ENCODE measurements at places on chromosomes 5 and 9.

GRCh38 chr9:4175846-4176245 is 124.0 kb downstream of the GLIS3 start:
- no peak for DNase-seq

DNA sequence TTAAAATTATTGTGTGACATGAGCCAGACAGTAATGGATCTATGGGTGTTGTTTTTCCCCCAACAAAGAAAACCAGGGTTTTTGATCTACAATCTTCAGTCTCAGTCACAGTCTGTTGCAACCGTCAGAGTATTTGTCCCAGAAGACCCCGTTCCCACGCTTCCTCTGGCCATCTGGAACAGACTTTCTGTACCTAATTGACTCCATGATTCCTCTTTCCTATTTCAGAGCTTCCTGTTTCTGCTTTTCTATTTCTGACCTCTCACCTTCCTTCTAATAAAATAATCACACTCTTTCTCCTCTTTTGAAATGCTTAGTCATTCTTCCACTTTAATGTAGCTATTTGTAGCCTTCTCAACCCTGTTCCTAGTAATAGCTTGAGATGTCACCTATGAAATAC is 1044.8 kb downstream of the DTWD2 start:
- DNase-seq: no peak

GRCh38 chr9:98403715-98404114 is 148.3 kb upstream of the TBC1D2 start:
- DNase-seq: no peak

DNA sequence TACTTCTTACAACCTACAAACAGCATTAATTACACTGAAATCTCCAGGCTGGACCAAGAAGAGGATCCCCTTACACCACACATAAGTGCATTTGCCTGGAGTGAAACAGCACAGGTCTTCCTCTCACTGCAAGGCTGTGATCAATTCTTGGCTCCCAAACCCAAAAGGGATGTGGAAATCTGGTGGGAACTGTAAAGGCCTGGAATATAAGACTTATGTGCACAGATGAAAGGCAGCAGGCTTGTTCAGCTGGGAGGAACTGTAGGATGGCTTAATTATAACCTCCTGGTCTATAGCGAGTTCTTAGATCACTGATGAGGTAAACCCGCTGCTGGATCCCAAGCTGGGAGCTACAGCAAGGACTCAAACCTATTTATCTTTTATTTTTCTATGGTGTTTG is 182.9 kb upstream of the TNC start:
- no peak for DNase-seq

DNA sequence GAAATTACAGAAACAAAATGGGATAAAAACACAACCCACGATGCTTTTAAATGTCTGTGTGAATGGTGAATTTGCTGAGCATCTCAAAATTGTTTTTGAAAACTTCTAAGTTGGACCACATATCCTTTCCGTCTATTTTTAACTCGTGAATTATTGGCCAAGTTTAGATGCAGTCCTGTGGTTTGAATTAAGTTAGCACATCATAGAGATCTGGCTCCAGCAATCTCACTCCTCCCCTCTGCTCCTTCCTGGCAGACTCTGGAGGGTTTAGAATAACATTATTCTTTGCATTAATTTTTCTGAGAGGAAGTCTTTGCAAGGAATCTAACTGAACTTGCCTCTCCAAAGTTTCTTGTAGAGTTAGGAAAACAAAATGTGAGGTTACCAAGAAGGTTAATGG is 14.5 kb upstream of the ANKRD55 start:
- DNase-seq: no peak

- DNase-seq: no peak
Observed at GRCh38 chr5:174229068-174229467, 183.6 kb downstream of the NSG2 start.

DNA sequence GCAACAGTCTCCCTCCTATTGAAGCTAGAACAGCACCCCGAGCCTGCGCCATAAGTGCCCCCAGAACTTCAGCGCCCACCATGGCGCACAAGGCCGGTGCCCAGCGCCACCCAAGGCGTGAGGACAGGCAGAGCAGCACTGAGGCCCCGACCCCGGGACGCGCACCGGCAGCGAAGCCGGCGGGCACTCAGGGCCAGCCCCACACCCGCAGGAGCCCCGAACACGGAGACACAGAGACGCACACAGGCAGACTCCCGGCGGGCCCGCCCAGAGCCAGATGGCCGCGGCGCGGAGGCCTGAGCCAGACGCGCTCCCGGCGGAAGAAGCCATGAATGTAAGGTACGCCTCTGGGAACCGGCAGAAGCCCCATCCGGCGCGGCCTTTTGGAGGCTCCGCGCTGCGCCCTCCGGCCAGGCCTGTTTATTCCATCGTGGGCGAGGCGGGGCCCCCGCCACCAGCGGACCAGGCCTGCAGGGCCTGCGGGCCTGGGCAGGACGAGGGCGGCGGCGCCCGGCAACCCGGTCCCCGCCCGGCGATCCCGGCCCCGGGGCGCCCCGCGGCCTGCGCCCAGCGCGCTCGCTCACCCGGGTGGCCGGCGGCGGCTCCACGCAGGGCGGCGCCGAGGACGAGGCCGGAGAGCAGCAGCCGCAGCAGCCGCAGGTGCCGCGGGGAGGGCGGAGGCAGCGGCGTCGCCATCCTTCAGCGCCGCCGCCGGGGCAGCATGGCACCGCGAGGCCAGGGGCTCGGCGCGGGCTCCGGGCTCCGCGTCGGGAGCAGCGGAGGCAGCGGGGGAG is 486 bp downstream of the NPDC1 start:
- DNase-seq: no peak

GRCh38 chr9:89010526-89011111 is 19.4 kb downstream of the S1PR3 start:
- no peak for DNase-seq

DNA sequence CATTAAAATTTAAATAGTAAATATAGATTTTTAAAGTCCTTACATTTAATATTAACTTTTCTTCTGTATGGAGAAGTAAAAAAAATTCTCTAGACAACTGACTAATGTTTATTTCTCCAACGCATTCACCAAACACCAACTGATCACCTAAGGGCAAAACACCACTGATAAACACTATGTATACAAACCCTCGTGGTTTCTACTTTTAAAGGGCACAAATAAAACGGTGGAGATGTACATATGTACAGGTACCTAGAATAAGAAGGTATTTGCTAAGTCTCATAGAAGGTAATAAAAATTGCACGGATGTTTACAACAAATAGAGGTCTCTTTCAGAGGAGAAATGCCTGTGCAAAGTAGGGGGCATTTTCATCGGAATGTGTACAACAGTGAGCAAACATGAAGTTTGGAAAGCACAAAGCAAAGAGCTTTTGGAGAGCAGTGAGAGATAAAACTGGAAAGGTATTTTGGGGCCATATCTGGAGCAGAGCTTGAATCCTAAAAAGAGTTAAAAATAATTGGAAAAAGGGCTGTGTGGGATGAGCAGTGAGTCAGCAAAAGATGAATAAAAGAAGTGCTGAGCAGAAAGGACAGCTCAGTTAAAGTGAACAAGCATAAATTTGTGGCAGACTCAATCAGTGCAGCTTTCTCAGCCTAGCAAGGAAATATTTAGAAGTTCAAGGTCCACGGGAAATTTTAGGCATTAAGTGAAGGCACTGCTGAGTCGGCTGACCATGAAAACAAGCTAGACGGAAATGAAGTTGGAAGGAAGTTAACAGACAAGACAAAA is 160.0 kb downstream of the TMEM161B start:
- DNase-seq: no peak

DNA sequence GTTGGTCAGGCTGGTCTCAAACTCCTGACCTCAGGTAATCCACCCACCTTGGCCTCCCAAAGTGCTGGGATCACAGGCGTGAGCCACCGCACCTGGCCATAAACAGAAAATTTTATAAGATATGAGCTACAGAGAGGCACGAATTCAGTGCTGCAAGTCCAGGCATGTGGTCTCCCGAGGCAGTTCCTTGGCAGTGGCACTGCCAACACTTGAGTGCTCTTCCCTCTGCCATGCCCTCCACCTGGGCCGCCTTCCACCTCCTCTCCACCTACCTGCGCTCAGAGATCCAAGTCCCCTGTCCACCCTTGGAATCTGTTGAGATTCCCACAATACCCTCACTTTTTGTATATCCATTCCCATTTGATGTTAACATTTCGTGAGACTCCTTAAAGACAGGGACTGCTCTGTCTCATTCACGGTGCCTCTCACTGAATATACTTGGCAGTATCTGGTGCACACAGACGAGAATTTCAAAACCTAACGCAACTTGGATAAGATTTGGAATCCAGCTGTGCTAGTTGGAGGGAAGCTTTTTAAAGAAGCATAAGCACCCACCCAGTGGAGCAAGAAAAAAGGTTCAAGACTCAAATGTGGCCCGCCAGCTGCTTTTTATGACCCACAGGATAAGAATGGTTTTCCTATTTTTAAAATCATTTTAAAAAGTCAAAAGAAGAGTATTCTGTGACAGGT is 68.3 kb downstream of the DCP2 start:
- no peak for DNase-seq

DNA sequence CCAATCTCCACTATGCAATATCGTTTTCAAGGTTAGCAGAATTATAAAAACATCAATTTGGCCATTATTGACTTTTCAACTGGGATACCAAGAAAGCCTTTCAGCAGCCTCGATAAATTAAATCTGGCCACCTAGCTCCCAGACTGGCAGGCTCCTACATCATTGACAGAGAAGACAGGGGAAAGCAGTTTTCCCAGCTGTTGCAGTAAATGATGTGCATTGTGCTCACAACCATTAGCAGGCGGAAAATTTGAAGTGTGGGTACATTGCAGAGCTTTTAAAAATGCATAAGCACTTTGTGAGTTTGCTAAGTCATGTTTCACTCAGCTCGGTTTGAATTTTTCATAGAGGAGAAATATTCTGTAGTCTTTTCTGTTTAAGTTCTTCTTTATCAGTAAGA is 297.9 kb downstream of the KCTD16 start:
- DNase-seq: no peak

- no peak for DNase-seq
Observed at GRCh38 chr5:83487155-83487554, 15.6 kb downstream of the VCAN start.

- no peak for DNase-seq
Observed at GRCh38 chr5:35316611-35317274, 86.5 kb upstream of the PRLR start.

DNA sequence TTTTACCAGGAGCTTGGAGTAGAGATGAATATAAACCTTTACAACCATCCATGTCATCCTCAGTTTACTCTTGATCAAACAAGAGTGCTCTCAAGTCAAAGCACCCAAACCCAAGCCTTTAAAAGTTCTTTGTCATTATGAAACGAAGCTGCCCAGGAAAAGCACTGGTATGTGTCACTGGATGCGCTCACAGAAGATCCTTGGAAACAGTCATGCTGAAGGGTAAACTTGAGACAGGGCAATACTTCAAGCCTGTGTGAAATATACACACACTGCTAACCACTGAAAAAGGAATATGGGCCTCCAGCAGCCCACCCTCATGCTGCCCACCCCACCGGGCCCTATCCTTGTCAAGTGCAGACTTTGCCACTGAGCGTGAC is 84.5 kb downstream of the PRRT1B start:
- DNase-seq: no peak

- no peak for DNase-seq
Observed at GRCh38 chr5:160448886-160449285, 27.2 kb downstream of the PTTG1 start.

- no peak for DNase-seq
Observed at GRCh38 chr5:37090781-37091180, 158.4 kb downstream of the CPLANE1 start.

GRCh38 chr5:177300951-177301350 is 2.6 kb downstream of the RAB24 start:
- DNase-seq: no peak

DNA sequence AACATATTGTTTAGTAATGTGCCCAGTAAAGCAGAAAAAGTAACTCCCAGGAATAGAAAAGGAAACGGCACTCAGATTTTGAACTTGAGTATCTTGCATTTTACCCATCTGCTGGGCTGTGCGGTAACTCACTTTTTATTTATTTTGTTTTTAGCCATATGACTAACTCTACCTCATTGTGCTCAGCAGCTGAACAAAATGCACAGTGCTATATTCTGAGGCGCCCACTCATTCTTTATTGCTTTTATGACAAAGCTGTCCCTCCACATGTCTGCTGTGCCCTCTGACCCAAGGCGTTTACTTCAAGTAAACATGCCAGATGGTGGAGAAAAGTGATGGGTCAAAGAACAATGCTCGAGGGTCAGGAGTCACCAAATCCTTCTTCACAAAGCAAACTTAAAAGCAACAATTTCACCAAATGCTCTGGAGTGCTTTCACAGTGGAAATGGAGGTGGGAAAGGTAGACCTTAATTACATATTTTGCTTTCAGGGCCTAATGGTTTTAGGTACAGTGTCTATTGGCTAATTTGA is 215.2 kb upstream of the ELAVL2 start:
- no peak for DNase-seq

DNA sequence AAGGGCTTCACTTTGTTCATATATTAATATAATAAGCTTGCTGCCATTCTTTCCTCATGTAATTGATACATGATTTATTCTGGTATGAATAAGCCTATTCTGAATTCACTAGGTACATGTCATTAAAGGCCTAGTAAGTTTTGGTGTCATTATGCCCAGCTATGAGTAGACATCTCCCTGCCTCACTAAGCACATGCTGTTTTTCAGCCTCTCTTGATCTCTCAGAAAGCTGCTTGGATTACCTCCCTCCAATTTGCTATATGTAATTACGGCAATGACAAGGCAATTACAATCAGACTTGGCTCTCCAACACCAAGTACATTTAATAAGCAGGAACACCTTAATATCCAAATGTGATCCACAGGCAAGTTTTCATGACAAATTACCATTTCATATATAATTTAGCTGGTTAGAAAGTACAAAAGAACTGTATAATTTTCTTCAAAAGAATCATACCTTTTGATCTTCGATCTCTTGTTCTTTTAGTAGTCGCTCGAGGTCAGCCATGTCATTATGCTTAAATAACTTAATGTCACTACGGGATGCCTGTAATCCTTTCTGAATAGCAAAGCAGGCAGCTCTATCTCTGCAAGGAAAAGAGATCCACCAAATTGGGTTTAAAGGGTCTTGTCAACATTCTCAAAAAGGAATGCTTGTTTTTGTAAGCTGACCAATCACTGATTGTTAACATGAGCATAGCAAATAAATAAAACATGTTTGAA is 56.3 kb downstream of the SPTLC1 start:
- DNase-seq: no peak

DNA sequence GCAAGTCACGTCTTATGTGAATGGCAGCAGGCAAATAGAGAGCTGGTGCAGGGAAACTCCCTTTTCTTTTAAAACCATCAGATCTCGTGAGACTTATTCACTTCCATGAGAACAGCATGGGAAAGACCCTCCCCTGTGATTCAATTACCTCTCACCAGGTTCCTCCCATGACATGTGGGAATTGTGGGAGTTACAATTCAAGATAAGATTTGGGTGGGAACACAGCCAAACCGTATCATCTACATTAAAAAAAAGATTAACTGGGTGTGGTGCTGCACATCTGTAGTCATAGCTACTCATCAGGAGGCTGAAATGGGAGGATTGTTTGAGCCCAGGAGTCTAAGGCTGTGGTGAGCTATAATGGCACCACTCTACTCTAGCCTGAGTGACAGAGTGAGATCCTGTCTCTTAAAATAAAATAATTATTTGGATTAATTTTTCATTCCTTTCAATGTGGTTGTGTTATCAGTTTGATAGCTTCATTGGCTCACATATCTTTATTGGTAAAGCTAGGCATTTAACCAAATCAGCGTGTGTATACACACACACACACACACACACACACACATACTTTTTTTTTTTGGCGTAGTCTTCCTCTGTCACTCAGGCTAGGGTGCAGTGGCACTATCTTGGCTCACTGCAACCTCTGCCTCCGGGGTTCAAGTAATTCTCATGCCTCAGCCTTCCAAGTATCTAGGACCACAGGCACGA is 21.8 kb downstream of the DENND4C start:
- DNase-seq: no peak
